Fibroblast of the aortic adventitia (primary cell): ENCODE measurements at places on chromosomes 2 and 18. TPM values are rescaled to one million over a fixed set of nuclear protein-coding genes. Genes with fewer than 3 reads are reported as not detected.

ALPG gene
- not detected in 2 replicates for total RNA-seq

TTR gene
- not detected in 2 replicates for total RNA-seq

NXPH2 gene
- 1.3 TPM in 1 of 2 replicates, not detected in the other for total RNA-seq

ICA1L gene
- 8.9 TPM in 2 replicates for total RNA-seq

FAM237A gene
- total RNA-seq: not detected in 2 replicates

SDC1 gene
- 4.6 and 13.0 TPM in 2 replicates for total RNA-seq

ZDBF2 gene
- total RNA-seq: 11.8 and 20.9 TPM in 2 replicates

COL3A1 gene
- total RNA-seq: 1,653 and 14,045 TPM in 2 replicates

ITGAV gene
- 174 and 193 TPM in 2 replicates for total RNA-seq

HOXD13 gene
- total RNA-seq: not detected in 2 replicates

DNA sequence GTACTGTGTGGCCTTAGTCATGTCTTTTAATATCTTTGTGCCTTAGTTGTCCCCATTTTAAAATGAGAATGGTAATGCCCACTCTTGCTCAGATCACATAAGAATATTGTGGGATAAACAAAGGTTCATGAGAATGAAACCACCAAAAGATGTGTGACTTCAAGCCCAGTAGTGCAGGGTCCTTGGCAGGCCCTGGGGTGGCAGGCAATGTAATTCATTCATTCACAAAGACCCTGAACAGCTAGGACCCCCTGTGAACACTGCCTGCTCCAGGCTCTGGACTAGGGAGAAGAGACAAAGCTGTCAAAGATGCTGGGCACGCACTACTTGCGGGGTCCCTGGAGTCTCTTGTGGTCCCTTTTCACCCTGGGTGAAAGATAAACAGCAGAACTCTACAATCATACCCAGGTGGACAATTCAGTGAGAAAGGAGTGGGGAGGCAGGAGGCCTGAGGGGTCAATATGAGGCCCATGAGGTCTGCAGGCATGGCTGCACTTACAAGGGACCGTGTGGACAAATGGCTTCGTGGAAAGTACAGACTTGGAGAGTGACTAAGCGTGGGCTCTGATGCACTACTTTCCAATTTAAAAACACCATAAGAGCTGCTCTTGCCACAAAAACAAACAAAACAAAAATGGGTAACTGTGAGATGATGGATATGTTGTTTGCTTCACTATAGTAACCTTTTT is 136.1 kb downstream of the SMAD7 start:
- no peak for DNase-seq

- peak; percentile 24 for DNase-seq
Measured at GRCh38 chr2:106944215-106944614, 58.2 kb upstream of the ST6GAL2 start.

GRCh38 chr18:50633992-50634391 is 74.1 kb downstream of the MAPK4 start:
- no peak for DNase-seq

DNA sequence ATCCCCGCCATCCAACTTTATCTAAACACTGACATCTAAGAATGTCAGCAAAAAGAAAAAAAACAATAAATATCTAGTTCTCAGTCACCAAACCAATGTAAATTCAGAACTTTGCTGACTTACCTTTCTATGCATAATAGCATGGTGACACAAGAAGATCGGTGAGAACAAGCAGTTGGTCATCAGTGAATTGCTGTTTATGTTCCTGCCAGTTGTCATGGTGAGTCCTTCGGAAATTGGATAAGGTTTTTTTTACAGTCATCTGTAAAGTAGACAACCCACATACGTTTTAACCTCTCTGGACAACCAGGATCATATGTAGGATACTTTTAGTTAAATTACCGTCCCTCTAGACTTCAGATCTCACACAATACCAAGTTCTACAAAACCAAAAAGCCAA is 6.2 kb upstream of the GPR75 start:
- no peak for DNase-seq

- DNase-seq: no peak
Measured at GRCh38 chr2:176138526-176138922, 9.0 kb downstream of the HOXD8 start.

GRCh38 chr2:61042807-61043206 is 22.9 kb upstream of the SANBR start:
- DNase-seq: no peak

DNA sequence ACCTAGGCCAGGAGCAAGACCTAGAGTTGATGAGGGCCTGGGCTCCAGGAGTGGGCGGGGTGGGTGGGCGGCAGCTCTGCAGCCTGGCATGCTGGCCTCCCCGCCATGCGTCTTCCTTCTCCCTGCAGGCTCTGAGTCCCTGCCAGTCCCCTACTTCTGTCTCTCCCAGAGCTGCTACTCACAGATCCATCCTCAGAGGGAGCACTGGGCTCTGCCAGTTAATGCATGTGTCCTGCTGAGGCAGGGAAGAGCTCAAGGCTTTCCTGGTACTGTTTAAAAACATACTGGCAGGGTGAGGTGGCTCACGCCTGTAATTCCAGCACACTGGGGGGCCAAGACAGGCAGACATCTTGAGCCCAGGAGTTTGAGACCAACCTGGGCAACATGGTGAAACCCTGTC is 38.7 kb upstream of the EDAR start:
- no peak for DNase-seq

GRCh38 chr2:203016716-203017115 is 2.0 kb downstream of the NBEAL1 start:
- DNase-seq: peak; percentile 7

GRCh38 chr18:28432339-28432738 is 255.4 kb upstream of the CDH2 start:
- peak; percentile 30 for DNase-seq

GRCh38 chr2:34098256-34098655 is 499.2 kb upstream of the FAM98A start:
- no peak for DNase-seq

GRCh38 chr2:133541376-133541775 is 26.9 kb downstream of the NCKAP5 start:
- no peak for DNase-seq

GRCh38 chr2:235048549-235048948 is 96.7 kb downstream of the SH3BP4 start:
- DNase-seq: no peak

GRCh38 chr2:174072069-174072468 is 106.9 kb upstream of the SP3 start:
- no peak for DNase-seq

- peak; percentile 52 for DNase-seq
Measured at GRCh38 chr18:53567929-53568574, 656.4 kb downstream of the MBD2 start.

DNA sequence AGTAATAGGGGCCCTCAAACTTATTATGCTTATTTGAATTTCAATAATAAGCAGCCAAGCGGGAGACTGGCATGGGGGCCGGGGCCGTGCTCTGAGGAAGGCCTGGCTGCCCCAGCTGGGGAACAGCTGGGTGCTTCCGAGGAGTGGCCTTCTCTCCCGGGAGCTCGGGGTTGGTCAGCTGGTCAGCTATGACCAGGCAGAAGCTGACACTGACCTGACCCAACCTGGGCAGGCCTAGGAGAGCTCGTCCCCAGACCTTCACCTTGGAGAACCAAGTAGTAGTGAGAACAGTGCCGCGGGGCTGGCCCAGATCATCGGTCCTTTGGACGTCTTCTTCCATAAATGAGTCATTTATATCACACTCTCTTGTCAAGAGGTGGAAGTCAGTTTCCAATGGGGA is 36.1 kb downstream of the RRM2 start:
- DNase-seq: no peak

GRCh38 chr18:43671431-43671830 is 394.1 kb upstream of the SYT4 start:
- no peak for DNase-seq

- DNase-seq: no peak
Measured at GRCh38 chr2:129922571-129923264, 56.7 kb upstream of the RAB6C start.

GRCh38 chr2:99725820-99726219 is 236.0 kb upstream of the REV1 start:
- no peak for DNase-seq

DNA sequence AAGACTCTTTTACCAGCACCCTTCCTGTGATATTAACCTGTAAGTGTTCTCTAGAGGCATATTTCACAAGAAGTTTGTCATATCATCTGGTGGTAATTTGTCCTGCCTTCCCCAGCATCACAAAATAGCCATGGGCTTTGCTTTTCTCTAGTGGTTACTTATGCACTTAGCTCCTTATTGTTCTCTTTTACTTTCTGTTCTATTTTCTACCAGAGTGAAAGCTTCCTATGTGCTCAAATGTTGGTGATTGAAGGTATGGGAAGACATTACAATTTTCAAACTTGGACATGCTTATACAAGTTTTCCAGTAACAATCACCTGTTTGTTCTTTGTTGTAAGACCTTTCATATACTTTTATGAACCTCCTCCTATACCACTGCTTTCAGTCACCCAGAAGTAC is 87.0 kb upstream of the KCNH7 start:
- no peak for DNase-seq

DNA sequence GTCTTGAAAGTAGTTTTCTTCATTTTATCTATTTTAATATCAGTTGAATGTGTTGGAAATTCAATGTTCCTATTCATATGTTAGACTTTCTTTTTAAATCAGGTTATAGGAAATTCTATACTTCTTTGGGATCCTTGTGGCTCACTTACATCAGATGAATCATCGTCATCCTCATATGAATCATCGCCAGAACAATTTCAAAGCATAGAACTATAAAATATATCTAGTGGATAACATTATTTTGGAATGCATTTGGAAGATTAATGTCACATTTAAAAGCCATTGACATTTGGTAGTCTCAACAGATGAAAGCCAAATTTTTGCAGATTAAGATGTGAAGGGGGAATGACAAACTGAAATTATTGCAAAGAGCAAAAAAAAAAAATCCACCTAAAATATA is 94.1 kb downstream of the FAM161A start:
- peak; percentile 86 for DNase-seq

- DNase-seq: peak; percentile 11
Measured at GRCh38 chr18:9653390-9653789, 39.0 kb upstream of the PPP4R1 start.

DNA sequence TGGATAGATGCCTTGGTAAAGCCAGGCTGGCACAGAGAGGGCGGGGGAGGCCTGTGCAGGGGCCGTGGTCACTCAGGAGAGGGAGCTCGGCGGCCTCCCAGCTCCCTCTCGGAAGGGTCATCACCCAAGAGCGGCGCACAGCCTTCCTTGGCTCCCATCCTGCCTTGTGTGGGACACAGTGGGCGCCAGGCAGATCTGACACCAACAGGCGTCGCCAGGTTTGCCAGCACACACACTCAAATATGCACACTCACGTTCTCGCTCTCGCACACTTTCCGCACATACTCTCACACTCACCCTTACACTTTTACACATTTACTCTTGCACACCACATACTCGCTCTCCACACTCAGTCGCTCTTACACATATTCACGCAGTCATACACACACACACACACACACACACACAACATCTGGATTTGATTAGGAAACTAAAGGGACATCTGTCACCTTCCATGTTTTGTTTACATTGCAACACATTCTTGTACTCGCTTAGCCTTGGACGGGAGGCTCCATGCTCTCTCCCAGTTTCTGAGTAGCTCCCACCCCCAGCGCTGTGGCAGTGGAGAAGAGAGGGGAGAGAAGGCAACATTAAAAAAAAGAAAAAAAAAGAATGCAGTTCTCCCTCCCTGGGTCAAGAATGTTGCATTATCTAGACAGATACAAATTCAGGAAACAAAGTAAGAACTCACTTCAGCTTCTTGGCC is 10.5 kb downstream of the CHMP1B start:
- DNase-seq: peak; percentile 37

- DNase-seq: no peak
Measured at GRCh38 chr2:16722677-16723076, 57.0 kb upstream of the CYRIA start.

GRCh38 chr2:231613663-231614558 is 21.2 kb downstream of the TEX44 start:
- DNase-seq: peak; percentile 68

- DNase-seq: no peak
Measured at GRCh38 chr2:221680548-221680947, 108.4 kb upstream of the EPHA4 start.

DNA sequence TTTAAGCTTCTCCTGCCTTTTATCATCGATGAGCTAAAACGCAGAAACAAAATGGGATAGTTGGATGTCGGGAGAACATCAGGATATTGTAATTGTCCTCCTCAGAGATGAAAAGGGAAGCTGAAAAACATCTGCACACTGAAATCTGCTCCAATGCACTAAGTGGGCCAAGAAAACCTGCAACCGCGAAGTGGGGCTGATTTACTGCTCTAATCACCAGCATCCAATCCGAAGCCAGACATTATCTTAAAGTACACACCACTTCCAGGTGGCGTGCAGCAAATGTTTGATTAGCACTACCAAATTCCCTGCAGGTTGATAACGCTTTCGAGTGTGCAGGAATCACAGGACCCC is 230.3 kb upstream of the SLC14A2 start:
- DNase-seq: no peak

DNA sequence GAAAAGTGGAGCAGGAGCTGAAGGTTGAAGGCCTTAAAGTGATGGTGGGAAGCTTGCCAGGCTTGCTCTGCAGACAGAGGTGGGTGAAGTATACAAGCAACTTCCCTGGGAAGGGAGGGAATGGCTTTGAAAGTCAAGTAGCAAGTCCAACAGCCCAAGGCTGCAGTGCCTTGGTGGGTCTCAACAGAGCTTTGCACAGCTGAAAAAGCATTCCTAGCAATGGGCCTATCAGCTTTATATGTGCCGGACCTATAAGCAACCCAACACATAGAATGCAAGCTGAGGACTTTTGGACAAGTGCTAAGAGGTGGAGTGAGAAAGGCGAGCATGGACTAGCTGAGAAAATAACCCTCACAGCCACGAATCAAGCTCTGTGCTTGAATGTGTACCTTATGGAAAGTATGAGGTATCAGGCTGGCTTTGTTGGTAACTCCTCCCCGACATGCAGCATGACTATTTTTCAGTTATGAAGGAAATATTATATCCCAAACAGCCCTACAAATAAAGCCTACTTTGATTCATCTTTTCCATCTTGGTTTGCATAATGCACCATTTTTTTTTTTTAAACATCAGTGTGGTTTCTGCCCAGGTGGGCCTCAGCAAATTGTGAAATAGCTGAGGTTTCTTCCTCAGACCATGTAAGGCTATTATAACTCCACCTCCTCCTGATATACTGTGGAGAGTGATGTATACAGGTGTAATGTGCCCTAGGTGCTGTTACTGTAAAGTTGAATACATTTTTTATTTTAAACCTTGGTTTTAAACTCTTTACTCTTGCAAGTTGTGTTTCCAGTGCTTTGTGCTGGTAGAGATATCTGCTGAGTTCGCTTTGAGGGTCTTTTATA is 241.4 kb upstream of the CXCR4 start:
- DNase-seq: no peak

DNA sequence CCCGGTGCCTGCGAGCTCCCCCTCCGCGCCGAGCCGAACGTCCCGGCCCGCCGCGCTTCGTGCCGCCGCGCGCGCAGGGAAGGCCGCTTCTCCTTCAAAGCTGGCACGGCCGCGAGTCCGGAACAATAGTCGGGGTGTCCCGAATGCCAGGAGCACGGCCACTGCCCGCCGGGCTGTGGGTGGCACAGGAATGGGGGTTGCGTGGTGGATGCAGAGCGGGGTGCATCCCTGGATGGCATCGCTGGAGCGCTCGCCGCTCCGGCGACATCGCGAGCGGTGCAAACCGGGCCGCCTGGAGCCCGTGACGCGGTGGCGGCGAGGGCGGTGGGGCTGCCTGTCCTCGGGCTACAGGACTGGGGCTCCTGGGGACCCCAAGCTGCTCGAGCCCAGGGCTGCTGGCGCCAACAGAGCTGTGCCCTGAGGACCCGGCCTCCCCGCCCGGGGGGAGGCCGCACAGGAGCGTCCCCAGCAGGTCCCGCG is 1.1 kb upstream of the SATB2 start:
- peak; percentile 47 for DNase-seq

- DNase-seq: peak; percentile 88
Measured at GRCh38 chr2:195659982-195660890, 3.2 kb downstream of the SLC39A10 start.

- DNase-seq: peak; percentile 56
Measured at GRCh38 chr2:180240774-180241173, 233.7 kb upstream of the CWC22 start.
